Epithelial cell of umbilical artery (primary cell): ENCODE measurements at places on chromosomes 1 and 21. TPM values are rescaled to one million over a fixed set of nuclear protein-coding genes. Genes with fewer than 3 reads are reported as not detected.

Gene CLDN17
- not detected in 2 replicates for total RNA-seq

Gene CYP4A11
- not detected in 2 replicates for total RNA-seq

Gene GJC2
- total RNA-seq, result 0.61 and 0.97 TPM in 2 replicates

Gene RIIAD1
- not detected in 2 replicates for total RNA-seq

Gene C1QTNF12
- 0.32 and 0.76 TPM in 2 replicates for total RNA-seq

Gene FCRL2
- not detected in 2 replicates for total RNA-seq

Gene KRTAP12-2
- total RNA-seq, result not detected in 2 replicates

Gene CNKSR1
- total RNA-seq, result 0.30 TPM in 1 of 2 replicates, not detected in the other

Gene KRTAP19-8
- not detected in 2 replicates for total RNA-seq

Gene KIF14
- 8.8 and 10.9 TPM in 2 replicates for total RNA-seq

Gene LIN28A
- total RNA-seq, result not detected in 2 replicates

Gene RNU1-2
- total RNA-seq, result under 0.01 and 5,836 TPM in 2 replicates

Gene RAB25
- total RNA-seq, result not detected in 2 replicates

Gene SIM2
- total RNA-seq, result 0.15 and 0.32 TPM in 2 replicates

Gene CCDC181
- 0.91 and 1.3 TPM in 2 replicates for total RNA-seq

Gene DARS2
- 26.0 and 27.8 TPM in 2 replicates for total RNA-seq

Gene TNFRSF25
- 9.7 and 11.4 TPM in 2 replicates for total RNA-seq

Gene RPS6KC1
- total RNA-seq, result 19.8 and 22.9 TPM in 2 replicates

Gene MATN1
- total RNA-seq, result under 0.01 TPM in 1 of 2 replicates, not detected in the other
